ENCODE measurements at places on chromosomes 6 and 20.

DNA sequence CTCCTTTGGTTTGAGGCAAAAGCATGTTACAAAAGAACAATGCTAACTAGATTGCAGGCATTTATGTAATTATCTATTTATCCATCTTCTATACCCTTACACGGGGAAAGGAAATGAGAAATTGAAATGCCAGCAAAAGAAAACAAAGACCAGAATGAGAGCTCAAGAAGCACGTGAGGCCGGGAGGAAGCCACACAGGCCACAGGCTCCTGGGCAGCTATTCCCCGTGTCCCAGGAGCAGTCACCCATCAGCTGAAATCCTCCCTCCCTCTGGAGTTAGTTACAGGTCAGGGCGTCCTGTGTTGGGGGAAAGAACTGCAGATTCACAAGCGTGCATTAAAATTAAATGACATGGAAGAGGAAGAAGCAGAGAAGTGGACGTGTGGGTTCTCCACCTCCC lies 64.7 kb upstream of the RPS6KA2 start:
- no peak for DNase-seq

GRCh38 chr6:148217921-148218320 lies 124.7 kb upstream of the SASH1 start:
- DNase-seq: no peak

- no peak for DNase-seq
Measured at GRCh38 chr6:56927538-56928453, 27.1 kb upstream of the BEND6 start.

DNA sequence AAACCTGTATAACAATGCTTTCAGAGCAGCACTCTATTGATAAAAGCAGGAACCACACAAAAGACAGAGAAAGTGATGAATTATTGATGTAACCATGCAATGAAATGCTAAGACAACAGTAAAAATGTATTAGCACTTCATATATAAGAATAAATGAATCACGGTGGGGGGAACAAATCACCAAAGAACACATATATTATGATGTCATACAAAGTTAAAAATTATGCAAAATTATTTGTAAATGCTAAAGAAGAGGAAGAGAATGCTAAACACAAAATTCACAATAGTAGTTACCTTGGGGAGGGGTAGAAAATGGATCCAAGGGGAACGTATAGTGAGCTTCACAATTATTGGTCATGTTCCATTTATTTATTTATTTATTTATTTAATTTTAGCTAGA lies 133.9 kb downstream of the KIF13A start:
- no peak for DNase-seq

DNA sequence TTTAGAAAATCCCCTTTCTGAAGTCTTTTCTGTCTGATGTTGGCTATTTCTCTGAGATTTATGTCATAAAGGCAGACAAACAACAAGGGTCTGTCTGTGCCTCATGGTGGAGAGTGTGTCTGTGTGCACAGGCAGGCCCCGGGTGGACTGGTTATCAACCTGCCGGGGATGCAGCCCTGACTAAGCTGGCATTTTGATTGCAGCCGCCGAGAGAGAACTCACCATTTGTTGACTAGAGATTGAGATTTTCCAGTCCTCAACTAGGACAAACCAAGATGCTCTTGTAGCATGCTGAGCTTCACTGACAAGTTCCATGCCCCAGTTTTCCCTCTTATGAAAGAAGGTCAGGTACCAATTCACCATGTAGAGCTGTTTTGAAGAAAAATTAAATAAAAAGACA lies 363.6 kb upstream of the CNR1 start:
- no peak for DNase-seq

- no peak for DNase-seq
Measured at GRCh38 chr6:44349904-44350649, 7.6 kb downstream of the SPATS1 start.

GRCh38 chr6:75418233-75418632 lies 75.4 kb downstream of the FILIP1 start:
- no peak for DNase-seq

GRCh38 chr6:98894810-98895209 lies 52.9 kb downstream of the FBXL4 start:
- DNase-seq: no peak

DNA sequence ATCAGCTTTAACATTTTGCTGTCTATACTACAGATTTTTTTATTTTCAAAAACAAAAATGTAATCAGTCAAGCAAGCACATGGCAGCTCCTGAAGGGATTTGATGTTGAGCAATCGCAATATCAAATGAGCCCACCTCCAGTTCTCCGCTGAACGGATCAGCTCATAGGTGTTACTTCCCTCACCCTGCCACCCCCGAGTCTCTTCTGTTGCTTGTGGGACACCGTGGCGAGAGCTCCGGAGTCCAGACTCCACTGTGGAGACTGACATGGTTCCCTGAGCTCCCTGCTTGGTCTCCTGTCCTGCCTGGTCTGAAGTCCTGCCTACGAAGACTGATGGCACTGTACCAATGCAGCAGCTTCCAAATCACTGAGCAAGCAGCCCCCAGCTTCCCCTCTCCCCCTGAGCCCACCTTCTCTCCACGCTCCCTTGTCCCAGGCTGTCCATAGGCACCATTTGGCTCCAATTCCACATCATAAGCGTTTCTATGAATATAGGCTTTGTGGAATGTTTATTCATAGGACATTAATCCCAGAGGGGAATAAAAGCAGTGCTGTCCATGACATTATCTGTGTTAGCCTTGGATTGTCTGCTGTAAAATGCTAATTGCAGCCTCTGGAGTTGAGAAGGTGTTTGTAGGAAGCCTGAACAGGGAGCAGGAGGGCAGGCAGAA lies 162.2 kb downstream of the LY86 start:
- no peak for DNase-seq

- no peak for DNase-seq
Measured at GRCh38 chr6:138431256-138432062, 27.4 kb downstream of the HEBP2 start.

Data from T-cell (primary cell).